Activated T-helper 17 cell treated with anti-CD3 and anti-CD28 coated beads, Interleukin-2, amount 50 U/mL, for 72 hours (primary cell): ENCODE measurements at places on chromosomes 11 and 22.

DNA sequence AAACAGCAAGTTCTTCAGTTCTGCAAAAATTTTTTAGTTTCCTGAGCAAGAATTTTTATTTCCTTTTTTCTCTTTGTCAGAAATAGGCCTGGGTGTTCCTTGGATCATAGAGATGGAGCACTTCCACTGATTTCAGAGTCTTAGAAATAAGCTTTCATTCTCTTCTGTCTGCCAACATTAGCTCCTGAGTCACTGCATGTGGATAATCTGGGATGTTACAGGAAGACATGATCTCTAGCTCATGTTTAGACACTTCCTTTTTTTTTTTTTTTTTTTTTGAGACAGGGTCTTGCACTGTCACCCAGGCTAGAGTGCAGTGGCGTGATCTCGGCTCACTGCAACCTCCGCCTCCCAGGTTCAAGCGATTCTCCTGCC, 13.2 kb upstream of the TMEM218 start:
- no peak for ATAC-seq

- ATAC-seq, result no peak
Measured at GRCh38 chr11:91459840-91460239, 764.8 kb upstream of the FAT3 start.

GRCh38 chr11:37124384-37124783, 526.3 kb upstream of the RAG2 start:
- no peak for ATAC-seq

GRCh38 chr11:10197091-10197490, 96.9 kb downstream of the SBF2 start:
- ATAC-seq, result no peak

DNA sequence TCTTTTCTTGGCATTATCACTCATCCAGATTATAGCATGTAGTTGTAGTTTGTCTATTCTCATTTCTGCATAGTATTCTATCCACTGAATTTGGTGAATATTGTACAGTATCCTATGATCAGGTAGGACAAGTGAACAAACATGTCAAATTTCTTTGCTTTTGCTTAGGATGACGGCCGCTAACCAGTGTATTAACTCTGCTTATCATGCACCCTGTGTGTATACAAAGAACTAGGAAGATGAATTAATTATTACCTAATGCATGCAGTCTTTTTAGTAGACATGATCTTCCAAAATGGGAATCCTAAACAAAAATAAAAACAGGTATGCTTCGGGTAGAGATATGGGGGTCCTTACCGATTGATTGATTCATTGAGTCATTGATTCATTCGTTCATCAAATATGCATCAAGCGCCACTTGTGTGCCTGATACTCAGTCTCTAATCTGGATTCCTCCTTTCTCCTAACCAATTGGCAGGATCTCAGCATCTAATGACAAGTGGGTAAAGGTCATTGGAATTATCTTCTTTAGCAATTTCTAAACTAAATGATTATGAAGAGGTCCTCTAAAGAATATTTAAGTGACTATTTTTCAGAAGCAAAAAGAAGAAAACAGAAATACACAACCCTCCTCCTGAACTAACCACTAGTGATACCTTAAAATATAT, 27.9 kb downstream of the PRDM11 start:
- no peak for ATAC-seq

GRCh38 chr22:40432625-40433024, 62.2 kb downstream of the SGSM3 start:
- ATAC-seq, result no peak

- no peak for ATAC-seq
Measured at GRCh38 chr22:47165338-47166032, 403.0 kb downstream of the TBC1D22A start.

GRCh38 chr22:41021613-41022454, 70.6 kb upstream of the EP300 start:
- peak; percentile 80 for ATAC-seq

DNA sequence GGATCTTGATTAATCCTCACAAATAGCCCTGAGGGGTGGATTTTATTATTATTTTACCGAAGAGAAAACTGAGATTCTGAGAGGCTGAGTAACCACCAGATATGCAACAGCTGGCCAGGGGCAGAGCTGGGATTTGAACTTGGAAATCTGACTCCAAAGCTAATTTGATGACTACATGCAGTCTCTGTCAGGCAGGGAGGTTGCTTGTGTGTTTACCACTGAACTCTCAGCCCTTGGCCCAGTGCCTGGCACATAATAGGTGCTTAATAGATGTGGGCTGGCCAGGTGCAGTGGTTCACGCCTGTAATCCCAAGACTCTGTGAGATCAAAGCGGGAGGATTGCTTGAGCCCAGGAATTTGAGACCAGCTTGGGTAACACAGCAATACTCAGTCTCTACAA, 121.7 kb upstream of the CRYBB3 start:
- no peak for ATAC-seq

GRCh38 chr11:82494988-82495432, 238.7 kb downstream of the FAM181B start:
- no peak for ATAC-seq

DNA sequence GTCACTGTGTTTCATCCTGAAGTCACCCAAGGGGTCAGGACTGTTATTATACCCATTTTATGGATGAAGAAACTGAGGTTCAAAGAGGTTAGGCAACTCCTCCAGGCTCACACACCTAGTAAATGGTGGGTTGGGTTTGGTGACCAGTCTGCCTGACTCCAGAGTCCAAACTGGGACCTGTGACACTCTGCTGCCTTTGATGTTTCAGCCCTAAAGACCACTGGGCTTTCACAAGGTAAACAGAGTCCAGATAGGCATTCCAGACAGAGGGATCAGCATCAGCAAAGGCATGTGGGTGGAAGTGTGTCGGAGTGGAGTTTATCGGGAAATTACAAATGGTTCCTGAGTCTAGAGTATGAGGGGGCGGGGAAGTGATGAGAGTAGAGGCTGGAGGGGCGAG, 38.5 kb downstream of the MICAL2 start:
- ATAC-seq, result no peak

GRCh38 chr11:35288309-35288708, 131.0 kb downstream of the SLC1A2 start:
- ATAC-seq, result no peak

- ATAC-seq, result no peak
Measured at GRCh38 chr11:76296731-76297542, 84.0 kb downstream of the THAP12 start.

- no peak for ATAC-seq
Measured at GRCh38 chr22:20431511-20432192, 6.0 kb downstream of the SCARF2 start.

DNA sequence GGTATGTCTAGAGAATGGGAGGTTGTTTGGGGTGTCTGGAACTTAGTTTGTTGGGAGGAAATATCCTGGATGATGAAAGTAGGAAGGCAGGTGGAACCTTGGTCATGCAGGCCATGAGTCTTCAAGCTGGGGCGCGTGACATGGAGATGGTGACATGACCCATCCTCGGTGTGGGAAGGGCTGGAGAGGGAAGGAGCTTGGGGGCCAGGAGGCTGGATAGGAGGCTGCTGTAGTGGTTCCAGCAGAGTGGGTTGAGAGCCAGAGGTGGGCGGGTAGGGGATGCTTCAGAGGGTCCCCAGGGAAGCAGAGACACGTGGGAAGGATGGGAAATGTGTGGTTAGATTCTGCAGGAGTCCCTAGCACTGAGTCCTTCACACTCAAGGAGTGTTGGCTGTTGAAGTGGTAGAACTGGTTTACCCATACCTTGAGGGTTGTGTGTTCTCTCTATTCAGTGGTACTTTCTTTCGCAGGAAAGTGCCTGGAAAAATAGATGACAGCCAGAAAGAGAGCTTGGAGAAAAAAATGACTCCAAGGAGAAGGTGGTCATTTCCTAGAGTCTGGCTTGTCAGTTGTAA, 56.8 kb downstream of the LDLRAD3 start:
- no peak for ATAC-seq

GRCh38 chr22:33806191-33806590, 114.1 kb downstream of the LARGE1 start:
- ATAC-seq, result no peak

DNA sequence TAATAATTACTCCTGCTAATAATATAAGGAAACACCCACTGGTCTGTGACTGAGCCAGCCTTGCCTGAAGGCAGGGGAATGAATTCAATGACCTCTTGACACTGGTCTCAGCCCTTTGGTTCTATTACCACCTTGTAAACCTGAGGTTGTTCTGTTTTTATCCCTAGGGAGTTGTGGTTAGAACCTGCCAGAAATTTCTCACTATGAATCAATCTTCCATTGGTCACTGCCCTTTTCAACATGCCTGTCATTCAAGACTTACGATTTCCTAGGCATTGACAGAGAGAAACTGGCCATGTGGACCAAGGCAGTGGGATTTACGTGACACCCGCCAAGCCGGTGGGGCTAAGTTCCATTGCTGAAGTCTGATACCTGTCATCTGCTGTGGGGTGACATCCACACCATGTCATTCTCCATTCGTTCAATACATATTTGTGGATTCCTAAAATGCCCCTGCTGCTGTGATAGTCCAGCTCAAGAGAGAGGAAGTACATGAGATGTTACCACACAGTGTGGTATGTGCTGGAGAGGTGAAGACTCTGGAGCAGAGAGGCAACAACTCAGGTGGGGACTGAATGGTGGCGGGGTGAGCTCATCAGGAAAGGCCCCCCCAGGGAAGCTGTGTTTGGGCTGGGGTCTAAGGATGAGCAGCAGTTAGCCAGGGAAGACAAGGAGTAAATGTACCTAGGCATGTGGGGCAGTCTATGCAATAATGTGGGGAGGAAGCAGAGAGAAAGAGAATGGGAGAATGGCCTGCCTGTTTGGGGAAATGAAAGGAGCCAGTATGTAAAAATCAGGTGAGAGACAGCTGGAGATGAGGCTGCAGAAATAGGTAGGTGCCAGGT, 15.2 kb upstream of the EHF start:
- no peak for ATAC-seq

GRCh38 chr22:23556026-23556620, 24.0 kb downstream of the IGLL1 start:
- no peak for ATAC-seq

DNA sequence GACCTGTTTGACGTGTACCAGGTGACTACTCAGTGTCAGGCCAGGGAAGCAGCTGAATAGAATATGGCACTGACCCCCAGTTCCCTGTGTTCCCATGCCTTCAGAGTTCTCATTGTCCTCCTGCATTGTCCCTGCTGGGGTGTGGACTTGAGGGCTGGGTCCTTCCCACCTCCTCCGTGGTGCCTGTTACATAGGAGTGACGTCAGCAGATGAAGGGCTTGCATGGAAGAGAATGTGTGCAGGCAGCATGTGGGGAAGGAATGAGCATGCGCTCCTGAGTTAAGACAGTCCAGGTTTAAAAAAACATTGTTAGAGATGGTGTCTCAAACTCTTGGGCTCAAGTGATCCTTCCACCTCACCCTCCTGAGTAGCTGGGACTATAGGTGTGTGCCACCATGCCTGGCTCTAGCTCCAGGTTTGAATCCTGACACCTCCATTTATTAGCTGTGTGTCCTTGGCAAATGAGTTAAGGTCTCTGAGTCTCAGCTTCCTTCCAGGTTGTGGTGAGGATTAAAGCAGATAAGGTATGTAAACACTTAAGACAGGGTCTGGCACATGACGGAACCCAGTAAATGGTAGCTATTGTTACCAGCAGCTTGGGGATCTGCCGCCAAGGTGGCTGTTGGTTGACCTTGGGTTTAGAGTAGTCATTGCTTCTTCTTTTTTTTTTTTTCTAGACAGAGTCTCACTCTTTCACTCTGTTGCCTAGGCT, 7.5 kb upstream of the SOX10 start:
- no peak for ATAC-seq

GRCh38 chr22:35437049-35437448, 37.1 kb downstream of the MCM5 start:
- ATAC-seq, result peak; percentile 55

DNA sequence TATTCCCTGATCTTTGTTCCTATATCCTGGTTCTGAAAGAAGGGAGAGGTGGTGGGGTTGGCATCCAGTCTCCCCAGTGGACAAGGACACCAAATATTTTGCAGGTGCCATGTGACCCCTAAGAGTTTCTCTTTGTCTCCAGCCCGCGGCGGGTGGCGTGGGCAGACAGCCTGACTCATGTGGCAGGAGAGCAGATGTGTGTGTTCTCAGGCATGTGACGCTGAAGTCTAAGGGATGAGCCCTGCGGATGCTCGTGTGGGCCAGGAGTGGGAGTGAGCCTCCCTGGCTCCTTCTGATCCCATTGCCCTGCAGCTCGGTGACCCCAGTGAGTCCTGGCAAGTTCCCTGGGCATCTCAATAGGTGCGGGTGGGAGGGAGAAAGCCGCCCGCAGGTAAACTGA, 94.8 kb upstream of the TBCEL start:
- no peak for ATAC-seq

- ATAC-seq, result no peak
Measured at GRCh38 chr11:43462359-43462758, 103.6 kb downstream of the TTC17 start.

DNA sequence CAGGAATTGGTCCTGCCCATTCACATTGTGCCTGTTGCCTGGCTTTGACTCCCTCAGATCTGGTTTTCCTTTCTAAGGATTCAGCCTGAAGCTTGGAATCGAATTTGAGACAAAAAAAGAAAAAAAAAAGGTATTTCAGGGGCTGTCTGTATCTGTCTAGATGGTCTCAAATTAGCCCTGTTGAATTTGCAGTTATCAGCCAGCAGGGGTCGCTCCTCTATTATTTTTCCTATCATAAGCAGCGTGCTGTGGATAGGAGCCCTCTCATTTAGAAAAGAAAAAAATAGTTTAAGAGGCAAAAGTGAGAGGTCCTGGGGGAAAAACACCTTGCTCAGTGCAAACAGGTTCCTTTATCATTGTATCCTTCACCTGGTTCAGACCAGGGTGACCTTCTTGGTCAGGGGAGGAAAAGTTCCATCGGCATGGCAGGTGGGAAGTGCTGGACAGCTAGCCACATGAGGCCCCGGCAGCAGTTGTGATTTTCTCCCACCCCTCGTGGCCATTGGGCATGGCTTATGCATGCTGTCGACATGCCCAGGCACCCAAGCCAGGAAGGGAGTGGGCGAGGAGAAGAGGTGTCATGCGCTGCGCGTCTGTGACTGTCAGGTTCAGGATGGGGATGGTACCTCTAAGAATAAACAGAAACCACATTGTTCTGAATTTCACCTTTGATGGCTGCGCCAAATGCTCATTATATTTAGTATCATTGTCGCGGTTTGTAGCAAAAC, 13.1 kb downstream of the OR5AK2 start:
- ATAC-seq, result no peak

DNA sequence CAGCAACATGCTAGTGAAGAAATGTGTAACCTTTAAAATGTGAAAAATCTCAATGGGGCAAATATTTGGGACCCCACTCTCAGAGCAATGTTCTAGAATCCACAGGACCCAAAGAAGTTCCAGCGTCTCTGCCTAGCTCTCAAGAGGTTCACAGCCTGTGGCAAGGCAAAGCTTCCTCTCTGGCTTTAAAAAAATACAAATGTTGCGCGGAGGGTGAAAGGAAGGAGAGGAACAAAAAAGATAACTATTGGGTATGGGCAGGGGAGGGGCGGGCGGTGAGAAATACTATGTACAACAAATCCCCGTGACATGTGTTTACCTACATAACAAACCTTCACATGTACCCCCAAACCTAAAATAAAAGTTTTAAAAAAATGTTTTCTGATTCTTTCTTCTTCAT, 53.6 kb downstream of the PITPNB start:
- no peak for ATAC-seq

GRCh38 chr11:110279881-110280280, 16.5 kb downstream of the RDX start:
- ATAC-seq, result no peak
